Urinary bladder (tissue), 4 donors: ENCODE measurements at places on chromosomes 2 and 18. TPM values are rescaled to one million over a fixed set of nuclear protein-coding genes. Genes with fewer than 3 reads are reported as not detected.

Gene MROH2A
- total RNA-seq, result 0.32 TPM

Gene SERPINB12
- total RNA-seq, result not detected

DNA sequence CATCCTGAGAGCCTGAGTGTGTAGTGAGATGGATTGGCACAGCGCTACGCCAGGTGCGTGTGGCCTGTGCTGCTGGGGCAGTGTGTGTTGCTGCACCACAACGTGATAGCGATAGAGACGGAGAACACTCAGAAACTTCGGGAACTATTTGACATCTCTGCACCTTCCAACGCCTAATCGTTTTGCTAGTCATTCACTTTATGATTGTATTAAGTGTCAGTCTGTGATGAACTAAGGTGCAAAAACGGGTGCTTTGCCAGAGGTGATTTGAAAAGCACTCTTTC, 26.0 kb upstream of the IGFBP2 start:
- no peak for DNase-seq

- no peak for DNase-seq
Measured at GRCh38 chr2:157506586-157506985, 62.7 kb upstream of the CYTIP start.

GRCh38 chr18:8351161-8351560, 258.1 kb upstream of the RAB12 start:
- no peak for DNase-seq

GRCh38 chr2:237156031-237156856, 70.6 kb downstream of the COPS8 start:
- no peak for DNase-seq

- no peak for DNase-seq
Measured at GRCh38 chr2:175892046-175892445, 110.0 kb downstream of the LNPK start.

DNA sequence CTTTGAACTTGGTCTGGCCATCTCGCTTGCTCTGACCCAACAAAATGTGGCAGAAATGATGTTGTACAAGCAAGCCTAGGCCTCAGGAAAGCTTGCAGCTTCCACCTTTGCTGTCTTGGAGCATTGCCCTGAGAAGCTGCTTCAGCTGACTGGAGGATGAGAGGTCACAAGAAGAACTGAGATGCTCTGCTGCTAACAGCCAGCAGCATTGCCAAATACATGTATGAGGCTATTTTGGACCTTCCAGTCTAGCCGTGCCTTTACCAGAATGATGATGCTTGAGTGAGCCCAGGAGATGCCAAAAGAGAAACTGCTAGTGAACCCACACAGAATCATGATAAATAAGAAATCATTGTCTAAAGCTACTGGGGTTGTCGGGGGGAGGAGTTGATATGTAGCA, 13.2 kb upstream of the ITGAV start:
- no peak for DNase-seq

- no peak for DNase-seq
Measured at GRCh38 chr18:59915606-59916005, 15.8 kb downstream of the PMAIP1 start.

DNA sequence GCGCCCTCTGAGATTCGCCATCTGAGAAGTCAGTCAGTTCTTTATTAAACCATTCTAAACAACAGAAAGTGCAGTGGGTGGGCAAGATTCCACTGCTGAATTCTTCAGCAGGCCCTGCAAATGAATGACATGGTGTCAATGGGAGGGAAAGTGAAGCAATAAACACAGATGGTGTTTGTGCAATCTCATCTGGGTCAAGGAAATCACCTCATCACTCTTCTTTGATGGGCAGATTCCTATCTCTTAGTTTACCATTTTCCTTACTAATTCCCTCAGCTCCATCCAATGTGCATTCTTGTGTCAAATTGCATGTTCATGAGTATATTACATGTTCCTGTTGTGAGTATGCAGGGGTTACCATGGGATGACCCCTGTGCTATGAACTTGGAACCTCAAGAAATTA, 100.7 kb upstream of the CYP1B1 start:
- no peak for DNase-seq

- no peak for DNase-seq
Measured at GRCh38 chr18:58758606-58759005, 87.3 kb downstream of the MALT1 start.

Gene ZNF2
- total RNA-seq, result 9.5 TPM

DNA sequence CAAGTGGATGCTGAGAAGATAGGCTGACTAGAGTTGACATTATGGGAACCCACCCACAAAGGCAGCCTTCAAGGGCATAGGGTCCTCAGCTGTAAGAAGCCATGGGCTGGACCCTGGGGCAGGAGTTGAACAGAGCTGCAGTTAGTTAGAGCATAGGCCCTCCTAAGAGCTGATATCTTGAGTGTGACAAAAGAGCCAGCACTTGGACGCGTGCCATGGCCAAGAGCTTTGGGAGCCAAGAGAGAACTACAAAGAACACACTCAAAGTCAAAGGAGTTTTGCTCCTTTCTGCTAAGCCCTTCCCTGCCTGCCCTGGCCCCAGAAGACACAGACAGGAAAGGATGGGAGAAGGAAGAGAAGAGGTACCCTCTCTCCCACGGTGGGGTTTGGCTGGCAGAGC, 29.9 kb upstream of the AGAP1 start:
- DNase-seq, result no peak

- no peak for DNase-seq
Measured at GRCh38 chr2:223797037-223797436, 40.3 kb downstream of the AP1S3 start.

- DNase-seq, result no peak
Measured at GRCh38 chr2:235358981-235359471, 134.8 kb upstream of the AGAP1 start.

GRCh38 chr2:46337208-46337994, 40.2 kb downstream of the EPAS1 start:
- DNase-seq, result no peak

Gene MEP1B
- total RNA-seq, result 0.11 TPM

Gene SIX3
- total RNA-seq, result not detected

GRCh38 chr2:208006833-208007232, 18.5 kb downstream of the PLEKHM3 start:
- DNase-seq, result no peak

Gene EXOC6B
- 47.6 TPM for total RNA-seq

- no peak for DNase-seq
Measured at GRCh38 chr2:134276381-134277172, 22.7 kb downstream of the MGAT5 start.

Gene MYOM1
- 41.9 TPM for total RNA-seq

Gene CYRIA
- 10.5 TPM for total RNA-seq

Gene DNER
- 4.4 TPM for total RNA-seq

Gene RAMP1
- 13.2 TPM for total RNA-seq

DNA sequence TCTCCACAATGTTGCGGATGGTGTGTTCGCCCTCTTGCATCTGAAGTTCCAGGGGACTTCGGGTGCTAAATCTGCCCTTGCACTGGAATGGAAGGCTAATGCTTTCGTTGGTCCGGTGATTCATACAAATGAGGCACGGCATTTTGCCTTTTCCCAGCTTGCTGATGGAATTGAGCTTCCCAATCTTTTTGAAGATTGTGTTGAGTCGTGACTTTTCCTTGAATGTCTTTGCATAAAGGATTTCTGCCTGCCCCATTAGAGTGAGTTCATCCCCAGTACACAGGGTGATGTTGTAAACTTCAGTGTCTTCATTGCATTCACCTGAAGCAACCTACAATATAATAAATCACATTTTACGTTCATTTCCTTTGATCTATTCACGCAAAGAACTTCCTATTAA, 98.0 kb downstream of the MEP1B start:
- no peak for DNase-seq

Gene ANKRD30BL
- total RNA-seq, result 0.26 TPM

Gene POMC
- 1.5 TPM for total RNA-seq

GRCh38 chr18:12401881-12402280, 5.8 kb upstream of the PRELID3A start:
- no peak for DNase-seq

Gene AMER3
- total RNA-seq, result 0.42 TPM

- peak; percentile 29 for DNase-seq
Measured at GRCh38 chr2:148817210-148817708, 57.8 kb upstream of the KIF5C start.

GRCh38 chr2:106551417-106552130, 64.4 kb downstream of the CD8B2 start:
- no peak for DNase-seq

- peak; percentile 53 for DNase-seq
Measured at GRCh38 chr2:238256594-238257104, 16.8 kb upstream of the HES6 start.

- DNase-seq, result no peak
Measured at GRCh38 chr2:160628811-160629210, 135.2 kb upstream of the RBMS1 start.

Gene B4GALT6
- 7.5 TPM for total RNA-seq

- DNase-seq, result no peak
Measured at GRCh38 chr18:77323640-77324299, 74.1 kb downstream of the GALR1 start.
